ENCODE measurements at places on chromosomes 5 and 9. TPM values are rescaled to one million over a fixed set of nuclear protein-coding genes. Genes with fewer than 3 reads are reported as not detected.
A peak's percentile ranks its signal among the peaks of the same experiment; 100 is the strongest.

DNA sequence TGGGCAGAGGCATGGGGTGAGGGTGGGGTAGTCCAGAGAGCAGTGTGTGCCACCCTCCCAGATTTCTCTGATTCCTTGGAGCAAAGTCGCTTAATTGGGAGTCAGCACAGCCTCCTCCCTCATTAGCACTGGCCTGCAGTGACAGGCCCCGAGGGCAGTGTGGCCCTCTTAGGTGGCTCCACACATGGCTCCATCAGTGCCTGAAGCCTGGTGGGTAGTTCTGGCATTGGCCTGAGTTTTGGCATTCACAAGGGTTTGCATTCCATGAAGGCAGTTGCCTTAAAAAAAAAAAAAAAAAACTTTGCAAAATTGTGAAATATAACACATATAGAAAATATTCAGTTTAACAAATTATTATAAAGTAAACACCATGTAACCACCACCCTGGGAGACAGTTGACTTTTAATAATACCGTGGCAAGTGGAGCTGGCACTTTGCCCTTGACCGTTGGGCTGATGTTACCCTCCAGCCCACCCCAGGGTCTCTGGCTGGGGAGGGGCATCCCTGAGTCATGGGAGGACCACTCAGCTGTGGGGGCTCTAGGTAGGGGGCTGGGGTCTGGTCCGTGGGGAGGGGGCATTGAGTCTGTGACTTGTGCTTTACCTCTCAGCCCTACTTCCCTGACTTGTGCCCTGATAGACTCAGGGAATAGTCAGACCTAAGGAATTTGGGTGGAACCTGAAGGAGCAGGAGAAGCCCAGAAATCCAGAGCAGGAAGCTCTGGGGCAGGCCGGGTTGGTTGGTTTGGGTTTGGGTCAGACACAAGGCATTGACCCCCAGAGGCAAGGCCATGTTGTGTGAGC lies 51.3 kb upstream of the PITX1 start:
- no peak overlapping the region for H3K27ac ChIP-seq
- H3K36me3 ChIP-seq = no peaks in the 10 kb centered on the region
- DNase-seq = no peak
- H3K27me3 ChIP-seq = peaks cover 59% of the 10 kb centered on the region
- no peaks in the 10 kb centered on the region for H3K4me1 ChIP-seq

- no peaks in the 10 kb centered on the region for H3K4me1 ChIP-seq
- H3K27me3 ChIP-seq = peaks cover 3% of the 10 kb centered on the region
- no peak overlapping the region for H3K27ac ChIP-seq
- DNase-seq = no peak
- H3K4me3 ChIP-seq = no peak overlapping the region
Measured at GRCh38 chr5:160486573-160486972, 64.9 kb downstream of the PTTG1 start.

GRCh38 chr9:85420750-85421149 lies 321.0 kb downstream of the AGTPBP1 start:
- DNase-seq = peak; percentile 30
- peaks cover 4% of the 10 kb centered on the region for H3K27me3 ChIP-seq
- H3K36me3 ChIP-seq = no peaks in the 10 kb centered on the region
- H3K27ac ChIP-seq = no peak overlapping the region
- H3K4me3 ChIP-seq = no peak overlapping the region
- H3K4me1 ChIP-seq = peaks cover 7% of the 10 kb centered on the region

GRCh38 chr5:174433098-174433497 lies 291.3 kb upstream of the MSX2 start:
- H3K4me3 ChIP-seq = no peak overlapping the region
- no peak overlapping the region for H3K27ac ChIP-seq
- no peak for DNase-seq
- H3K27me3 ChIP-seq = no peaks in the 10 kb centered on the region

- no peaks in the 10 kb centered on the region for H3K27me3 ChIP-seq
- no peak overlapping the region for H3K4me3 ChIP-seq
- H3K36me3 ChIP-seq = no peaks in the 10 kb centered on the region
Measured at GRCh38 chr5:74056789-74057164, 430.8 kb downstream of the ARHGEF28 start.

DNA sequence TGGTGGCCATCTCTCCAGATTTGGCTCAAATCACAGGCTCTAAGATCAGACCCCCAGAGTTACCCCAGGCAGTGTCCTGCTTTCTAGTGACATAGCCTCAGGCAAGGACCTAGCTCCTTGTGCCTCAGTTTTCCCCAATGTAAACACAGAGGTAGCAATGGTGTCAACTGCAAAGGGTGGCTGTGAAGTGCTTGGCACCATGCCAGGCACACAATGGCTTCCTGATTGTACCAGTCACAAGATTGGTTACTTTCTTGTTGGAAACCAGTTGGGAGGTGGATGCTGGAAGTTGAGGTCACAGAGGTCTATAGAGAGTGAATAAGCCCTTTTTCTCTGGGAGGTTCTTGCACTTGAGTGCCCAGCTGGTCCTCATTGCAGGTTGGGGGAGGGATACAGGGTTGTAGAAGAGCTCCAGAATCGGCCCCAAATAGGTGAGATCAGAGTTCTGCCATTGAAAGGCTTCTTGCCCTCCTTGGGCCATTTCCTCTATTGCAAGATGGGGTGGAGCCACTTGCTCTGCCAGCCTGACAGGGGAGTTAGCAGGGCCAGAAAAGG lies 2.3 kb downstream of the STKLD1 start:
- H3K36me3 ChIP-seq = no peaks in the 10 kb centered on the region
- H3K4me3 ChIP-seq = no peak overlapping the region
- H3K27ac ChIP-seq = no peak overlapping the region

DNA sequence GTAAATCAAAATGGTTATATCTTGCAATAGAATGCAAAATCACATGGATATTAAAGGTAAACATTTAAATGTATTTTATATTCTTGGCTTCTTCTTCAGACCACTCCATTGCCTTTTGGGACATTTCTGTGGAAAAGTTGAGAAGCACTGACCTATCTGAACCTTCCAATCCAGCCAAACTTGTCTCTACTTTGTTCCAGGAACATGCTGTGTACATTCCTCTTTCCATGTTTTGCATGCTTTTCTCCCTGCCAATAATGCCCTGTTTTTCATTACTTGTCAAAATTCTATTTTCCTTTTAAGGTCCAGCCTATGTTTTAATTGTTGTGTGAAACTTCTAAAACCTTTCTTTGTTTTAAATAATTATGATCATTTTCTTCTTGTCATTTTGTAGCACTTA lies 28.3 kb downstream of the JAK2 start:
- DNase-seq = peak; percentile 22
- H3K4me3 ChIP-seq = no peak overlapping the region
- no peaks in the 10 kb centered on the region for H3K27me3 ChIP-seq
- no peak overlapping the region for H3K27ac ChIP-seq
- peaks cover 5% of the 10 kb centered on the region for H3K4me1 ChIP-seq

- no peak for DNase-seq
- no peak overlapping the region for H3K27ac ChIP-seq
- H3K4me3 ChIP-seq = no peak overlapping the region
Measured at GRCh38 chr5:89613222-89613956, 730.4 kb upstream of the MEF2C start.

- no peaks in the 10 kb centered on the region for H3K36me3 ChIP-seq
- DNase-seq = no peak
- no peak overlapping the region for H3K27ac ChIP-seq
- no peak overlapping the region for H3K4me3 ChIP-seq
- no peaks in the 10 kb centered on the region for H3K27me3 ChIP-seq
- peaks cover 3% of the 10 kb centered on the region for H3K4me1 ChIP-seq
Measured at GRCh38 chr5:136731241-136731900, 366.0 kb upstream of the TRPC7 start.

DNA sequence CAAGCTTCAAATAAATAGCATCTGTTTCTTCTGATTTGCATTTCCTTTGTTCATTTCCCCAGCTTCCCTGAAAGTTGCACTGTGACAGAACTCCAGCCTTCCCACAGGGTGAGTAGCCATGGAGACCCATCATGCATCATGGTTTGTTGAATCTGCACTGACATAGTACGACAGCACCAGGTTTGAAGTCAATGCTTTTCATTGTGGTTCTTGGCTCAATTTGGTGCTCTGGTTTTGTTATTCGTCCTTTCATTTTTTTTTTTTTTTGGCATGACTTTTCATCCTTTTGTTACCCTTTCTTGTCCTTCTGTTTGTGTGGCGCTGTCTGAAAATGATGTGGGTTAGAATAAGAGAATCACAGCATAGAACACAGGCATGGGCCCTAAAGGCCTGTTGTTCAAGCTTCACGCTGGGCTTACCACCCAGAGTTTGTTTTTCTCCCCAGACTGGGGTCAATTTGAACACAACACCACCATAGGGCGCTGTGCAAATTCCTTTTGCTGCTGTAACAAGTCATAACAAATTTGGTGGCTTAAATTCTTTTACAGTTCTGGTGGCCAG lies 206.2 kb upstream of the CDH10 start:
- no peak for DNase-seq
- H3K4me3 ChIP-seq = no peak overlapping the region
- H3K36me3 ChIP-seq = no peaks in the 10 kb centered on the region

DNA sequence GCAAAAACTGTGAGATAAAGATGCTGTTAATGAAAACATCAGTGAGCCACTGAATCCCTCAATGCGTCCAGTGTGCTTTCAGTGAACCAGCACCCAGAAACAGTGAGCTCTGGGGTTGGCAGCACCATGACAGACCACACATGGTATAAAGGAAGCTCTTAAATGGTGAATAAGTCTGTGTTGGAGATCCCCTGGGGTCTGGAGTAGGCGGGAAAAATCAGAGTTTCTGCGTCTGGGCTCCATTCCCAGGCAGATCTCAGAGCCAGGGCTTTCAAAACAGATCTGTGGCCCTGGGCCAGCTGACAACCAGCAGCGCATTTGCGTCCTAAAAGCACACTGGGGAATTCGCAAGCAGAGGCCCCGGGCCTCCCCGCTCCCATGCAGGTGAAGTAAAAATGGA lies 233.5 kb downstream of the FRMD3 start:
- no peak overlapping the region for H3K27ac ChIP-seq
- DNase-seq = no peak
- peaks cover 7% of the 10 kb centered on the region for H3K4me1 ChIP-seq
- H3K4me3 ChIP-seq = no peak overlapping the region
- H3K27me3 ChIP-seq = no peaks in the 10 kb centered on the region

DNA sequence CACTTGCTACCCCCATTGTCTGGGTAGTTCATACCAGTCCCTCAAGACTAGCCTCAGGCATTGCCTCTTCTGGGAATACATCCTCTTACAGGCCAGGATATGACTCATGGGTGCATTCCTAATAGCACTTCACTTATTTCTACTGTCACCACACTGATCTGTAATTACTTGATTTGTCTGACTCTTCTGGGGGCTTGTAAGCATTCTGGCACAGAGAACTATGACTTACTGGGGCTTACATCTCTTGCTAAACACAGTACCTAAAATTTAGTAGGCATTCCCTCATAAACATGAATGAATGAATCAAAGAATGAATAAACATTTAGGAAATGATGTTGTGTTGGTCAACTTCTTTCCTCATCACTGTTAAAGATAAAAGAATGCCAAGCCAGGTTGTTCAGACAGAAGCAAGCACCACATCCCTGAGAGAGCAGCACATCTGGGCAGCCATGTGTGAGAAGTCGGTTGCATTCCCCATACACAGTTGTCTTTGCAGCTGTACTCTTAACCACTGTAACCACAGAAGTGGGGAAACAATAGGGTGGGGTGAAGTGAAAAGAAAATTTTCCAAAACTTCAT lies 27.6 kb downstream of the IL7R start:
- no peaks in the 10 kb centered on the region for H3K27me3 ChIP-seq
- no peak overlapping the region for H3K4me3 ChIP-seq
- H3K4me1 ChIP-seq = no peaks in the 10 kb centered on the region
- H3K36me3 ChIP-seq = no peaks in the 10 kb centered on the region
- H3K27ac ChIP-seq = no peak overlapping the region

DNA sequence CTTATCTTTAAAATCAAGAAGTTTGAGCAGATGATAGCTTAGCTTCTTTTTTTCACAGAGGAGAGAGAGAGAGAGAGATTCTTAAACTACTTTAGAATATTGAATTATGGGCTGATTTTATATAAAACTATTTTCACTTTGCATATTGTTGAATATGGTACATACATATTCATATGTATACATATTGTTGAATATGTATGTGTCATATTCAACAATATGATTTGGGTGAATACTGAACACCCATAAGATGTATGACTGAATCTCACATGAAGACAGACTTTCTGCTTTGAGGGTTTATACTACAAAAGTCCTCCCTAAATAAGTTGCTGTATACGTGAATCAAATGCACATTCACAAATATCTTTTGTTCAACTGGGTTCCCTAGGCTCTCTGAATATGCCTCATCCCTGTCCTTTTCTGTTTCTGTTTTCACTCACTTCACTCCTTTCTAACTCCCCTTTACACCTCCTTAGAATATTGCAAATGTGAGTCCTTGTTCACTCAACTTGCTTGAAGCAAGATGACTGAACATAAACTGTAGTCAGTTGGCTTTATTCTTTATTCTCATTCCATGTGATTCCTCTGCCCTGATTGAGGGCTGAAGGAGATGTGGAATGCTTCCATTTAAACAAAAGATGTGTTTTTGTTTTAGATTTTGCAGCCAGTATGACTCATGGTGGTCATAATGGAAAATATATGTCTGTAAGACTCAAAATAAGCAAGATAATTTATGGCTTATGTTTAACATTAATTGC lies 225.4 kb upstream of the DAB2 start:
- no peak overlapping the region for H3K4me3 ChIP-seq
- no peaks in the 10 kb centered on the region for H3K4me1 ChIP-seq
- no peaks in the 10 kb centered on the region for H3K27me3 ChIP-seq
- no peak for DNase-seq
- no peak overlapping the region for H3K27ac ChIP-seq

DNA sequence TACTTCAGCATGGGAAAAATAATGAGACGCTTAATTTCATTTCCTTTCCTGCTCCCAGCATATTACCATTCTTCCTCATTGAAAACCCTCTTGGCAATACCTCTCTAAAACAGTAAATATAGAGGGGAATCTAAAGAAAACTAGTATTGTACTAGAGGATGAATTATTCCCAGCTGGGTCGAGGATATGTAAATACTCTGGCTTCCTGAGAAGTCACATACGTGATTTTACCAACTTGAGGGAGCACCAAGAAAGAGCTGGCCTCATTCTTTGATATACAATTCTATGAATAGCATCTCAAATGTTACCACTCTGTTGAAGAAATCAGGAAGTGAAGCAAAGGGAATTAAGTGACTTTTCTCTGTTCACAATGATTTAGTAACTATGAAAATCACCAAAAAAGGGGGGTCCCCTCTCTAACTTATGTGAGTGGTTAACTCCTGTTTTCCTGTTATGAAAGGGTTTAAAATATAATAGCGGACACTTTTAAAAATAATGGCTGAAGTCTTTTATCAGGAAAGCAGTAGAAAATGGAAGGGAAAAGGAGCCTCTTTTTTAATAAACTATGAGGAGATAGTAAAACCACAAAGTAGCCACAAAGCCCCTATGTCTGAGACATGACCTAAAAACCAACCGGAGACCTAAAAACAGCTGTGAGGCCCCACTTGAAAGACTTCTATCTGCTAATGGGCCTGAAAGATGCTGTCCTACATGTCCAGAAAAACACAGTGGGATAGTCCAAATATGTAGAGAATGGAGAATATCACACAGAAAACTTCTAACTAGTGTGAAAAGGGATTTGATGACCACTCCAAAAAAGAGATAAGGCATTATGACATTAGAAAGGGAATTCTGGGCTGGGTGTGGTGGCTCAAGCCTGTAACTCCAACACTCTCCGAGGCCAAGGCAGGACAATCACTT lies 42.6 kb downstream of the LPAR1 start:
- no peak overlapping the region for H3K4me3 ChIP-seq
- no peak overlapping the region for H3K27ac ChIP-seq
- peak; percentile 68 for DNase-seq
- no peaks in the 10 kb centered on the region for H3K36me3 ChIP-seq
- H3K4me1 ChIP-seq = no peaks in the 10 kb centered on the region

The CACFD1 gene
- 73.8 TPM for total RNA-seq

The TEK gene
- 1.5 TPM for total RNA-seq

The HINT1 gene
- 145 TPM for total RNA-seq

The FAM151B gene
- 1.0 TPM for total RNA-seq

The PCDHA3 gene
- 1.1 TPM for total RNA-seq

The GARNL3 gene
- 34.2 TPM for total RNA-seq

The GPX8 gene
- total RNA-seq = 44.5 TPM

The FOXD4L6 gene
- not detected for total RNA-seq

The PFN3 gene
- not detected for total RNA-seq
